Stimulated activated CD8-positive, alpha-beta memory T cell treated with anti-CD3 and anti-CD28 coated beads, Interleukin-7, amount 100 ng/mL, for 48 hours (primary cell): ENCODE measurements at places on chromosomes 3 and 15.

DNA sequence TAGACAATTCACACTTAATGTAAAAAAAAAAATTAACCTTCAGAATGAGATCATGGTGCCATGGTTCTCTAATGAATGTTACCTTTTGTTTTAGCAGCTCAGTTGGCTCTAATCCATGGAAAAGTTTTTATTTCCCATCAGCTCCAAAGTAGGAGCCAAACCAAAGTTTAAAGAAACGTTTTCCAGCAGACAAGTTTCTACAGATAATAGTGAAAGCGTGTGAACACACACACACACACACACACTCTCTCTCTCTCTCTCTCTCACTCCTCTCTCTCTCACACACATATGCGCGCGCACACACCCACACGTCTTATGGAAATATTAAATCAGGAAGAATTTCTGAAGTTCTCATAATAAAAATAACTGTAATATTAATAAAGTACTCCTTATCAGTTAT lies 46.9 kb downstream of the MBNL1 start:
- no peak for DNase-seq

GRCh38 chr15:38002883-38003477 lies 68.5 kb downstream of the TMCO5A start:
- no peak for DNase-seq

- no peak for DNase-seq
Observed at GRCh38 chr3:10944866-10945265, 47.7 kb upstream of the SLC6A1 start.

DNA sequence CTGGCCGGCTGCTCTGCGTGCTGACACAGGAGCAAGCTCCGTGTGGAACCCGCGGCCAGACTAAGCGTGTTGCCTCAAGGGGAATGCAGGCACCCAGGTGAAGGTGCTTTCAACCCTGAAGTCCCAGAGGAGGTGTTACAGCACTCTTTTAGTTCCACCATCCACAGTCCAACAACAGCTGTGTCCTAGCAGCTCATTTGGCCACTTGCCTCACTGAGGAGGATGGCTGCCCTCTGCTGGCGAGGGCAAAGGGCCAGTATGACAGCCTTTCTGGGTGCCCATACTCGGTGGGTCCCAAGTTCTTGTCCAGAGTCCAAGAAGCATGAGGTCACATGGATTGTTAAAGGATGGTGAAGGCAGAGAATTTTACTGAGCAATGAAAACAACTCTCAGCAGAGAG lies 87.8 kb downstream of the C3orf85 start:
- peak; percentile 3 for DNase-seq

DNA sequence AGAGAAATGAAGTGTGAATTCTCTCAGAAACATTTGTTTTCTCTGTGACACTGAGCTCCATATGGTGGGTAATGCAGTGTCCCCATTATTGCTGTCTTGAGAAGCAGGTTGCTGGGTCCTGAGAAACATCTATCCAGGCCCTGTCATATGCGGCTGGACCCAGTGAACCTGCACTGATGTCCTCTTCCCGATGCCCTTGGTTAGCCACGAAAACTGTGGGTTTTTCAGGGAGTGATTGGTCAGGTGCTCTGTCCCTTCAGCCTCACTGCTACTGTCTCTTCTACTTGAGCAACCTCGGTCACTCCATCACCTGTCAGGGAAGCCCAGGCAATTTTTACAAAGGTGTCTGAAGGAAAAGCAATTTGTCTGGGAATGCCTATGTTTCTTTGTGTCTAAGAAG lies 77.0 kb downstream of the SLC7A14 start:
- no peak for DNase-seq

DNA sequence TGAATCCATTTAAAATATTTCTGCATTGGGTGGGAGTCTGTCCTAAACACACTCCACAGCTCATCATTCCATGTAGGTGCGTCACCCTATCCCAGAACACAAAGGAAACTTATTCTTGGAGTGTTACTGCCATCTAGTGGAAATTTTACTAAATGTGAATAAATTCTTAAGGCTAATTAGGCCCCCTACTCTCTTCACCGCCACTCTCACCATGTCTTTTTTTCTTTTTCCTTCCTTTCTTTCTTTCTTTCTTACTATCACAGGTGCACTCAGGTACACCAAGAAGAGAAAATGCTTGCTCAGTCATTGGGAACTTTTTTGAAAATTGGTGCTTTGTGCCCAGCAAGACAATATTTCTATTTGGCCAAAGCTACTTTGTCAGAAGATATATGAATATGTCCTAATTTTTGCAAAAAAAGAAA lies 26.4 kb upstream of the ATP8B4 start:
- no peak for DNase-seq

GRCh38 chr15:36075333-36075732 lies 504.1 kb upstream of the CDIN1 start:
- DNase-seq = no peak

DNA sequence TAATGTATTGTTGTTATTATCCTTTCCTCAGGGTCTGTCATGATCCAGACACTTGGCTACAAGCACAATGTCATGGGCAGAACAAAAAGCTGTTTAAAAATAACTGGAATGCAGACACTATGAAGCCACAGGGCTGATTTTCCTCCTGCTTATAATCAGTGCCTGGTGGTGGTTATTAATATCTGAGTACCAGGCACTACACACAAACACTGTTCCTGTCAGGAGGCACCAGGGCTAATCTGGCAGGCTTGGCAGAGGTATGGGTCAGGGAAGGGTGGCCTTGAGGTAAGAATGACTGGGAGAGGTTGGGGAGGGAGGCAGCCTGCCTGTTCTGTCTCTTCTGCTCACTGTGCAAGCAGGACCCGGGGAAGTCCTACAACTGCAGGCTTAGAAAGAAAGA lies 67.2 kb downstream of the WDR76 start:
- no peak for DNase-seq
